ENCODE measurements at places on chromosomes 11 and 22.

DNA sequence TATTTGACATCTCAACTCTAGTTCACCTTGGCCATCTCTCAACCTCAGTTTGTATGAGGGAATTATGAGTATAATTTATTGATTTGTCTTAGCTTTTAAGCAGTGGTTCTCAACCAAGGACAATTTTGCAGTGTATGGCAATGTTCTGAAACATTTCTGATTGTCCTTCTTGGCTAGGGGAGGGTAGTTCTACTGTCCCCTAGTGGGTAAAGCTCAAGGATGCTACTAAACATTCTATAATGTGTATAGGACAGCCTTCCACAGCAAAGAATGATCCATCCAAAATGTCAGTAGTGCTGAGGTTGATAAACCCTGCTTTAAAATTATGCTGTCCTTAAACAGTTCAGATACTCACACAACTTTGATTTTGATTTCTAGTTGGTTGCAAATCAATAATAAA is 78.1 kb upstream of the ALKBH3 start:
- no peak for DNase-seq

GRCh38 chr11:42837994-42838393 is 473.8 kb upstream of the API5 start:
- no peak for DNase-seq

- no peak for DNase-seq
Measured at GRCh38 chr11:107769189-107769588, 57.3 kb upstream of the SLN start.

- peak; percentile 69 for DNase-seq
Measured at GRCh38 chr22:19986410-19987341, 29.9 kb downstream of the ARVCF start.

GRCh38 chr22:39545386-39546365 is 13.1 kb upstream of the RPS19BP1 start:
- peak; percentile 57 for DNase-seq

DNA sequence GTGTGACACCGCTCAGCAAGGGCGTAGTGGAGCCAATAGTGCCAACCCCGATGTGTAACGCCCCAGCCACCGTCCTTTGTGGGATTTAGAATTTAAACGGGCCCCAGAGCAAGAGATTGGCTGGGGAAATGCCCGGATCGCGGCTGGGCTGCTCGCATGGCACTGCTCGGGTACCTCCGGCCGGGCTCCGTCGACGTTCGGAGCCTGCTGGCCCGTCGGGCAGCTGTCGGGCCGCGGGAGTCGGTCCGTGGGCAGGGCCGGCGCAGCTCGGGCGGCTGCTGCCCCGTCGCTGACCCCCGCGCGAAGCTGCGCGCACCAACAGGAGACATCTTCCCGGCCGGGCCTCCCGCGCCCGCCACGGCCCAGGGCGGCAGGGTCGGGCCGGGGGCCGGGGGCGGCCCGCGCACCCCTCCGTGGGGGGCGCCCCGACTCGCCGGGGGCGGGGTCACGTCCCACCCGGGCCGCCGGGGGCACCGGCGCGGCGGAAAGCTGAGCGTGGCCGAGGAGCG is 1.3 kb upstream of the KDM2A start:
- no peak for DNase-seq

- no peak for DNase-seq
Measured at GRCh38 chr11:94721565-94722292, 46.4 kb upstream of the AMOTL1 start.

Data from LoVo (cell line).